ENCODE measurements at places on chromosomes 5 and 9.

DNA sequence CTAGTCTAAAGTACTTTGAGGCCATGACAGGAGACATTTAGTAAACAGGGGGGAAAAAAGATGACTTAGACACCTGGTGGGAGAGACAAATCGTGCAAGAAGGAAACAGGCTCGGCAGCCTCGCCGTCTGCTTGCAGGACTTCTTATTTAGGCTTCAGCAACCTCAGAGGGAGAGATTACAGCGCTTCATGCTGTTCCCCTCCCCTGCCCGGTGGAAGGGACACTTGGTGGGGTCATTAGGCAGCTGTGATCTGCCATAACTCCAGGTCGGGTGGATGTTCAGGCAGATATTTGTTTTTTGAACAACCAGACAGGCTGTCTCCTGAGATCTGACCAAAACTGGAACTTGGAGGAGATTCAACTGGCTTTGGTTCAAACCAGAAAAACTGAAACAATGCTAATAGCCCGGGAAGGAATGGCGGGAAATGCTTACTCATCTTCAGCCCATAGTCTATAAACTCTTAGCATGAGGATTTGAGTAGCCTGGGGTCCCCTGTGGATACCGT is 38.1 kb upstream of the CD180 start:
- peak; percentile 57 for DNase-seq

GRCh38 chr5:52999344-52999949 is 10.3 kb downstream of the ITGA2 start:
- DNase-seq: no peak

GRCh38 chr5:93578813-93579691 is 2.0 kb downstream of the NR2F1-AS1 start:
- no peak for DNase-seq

DNA sequence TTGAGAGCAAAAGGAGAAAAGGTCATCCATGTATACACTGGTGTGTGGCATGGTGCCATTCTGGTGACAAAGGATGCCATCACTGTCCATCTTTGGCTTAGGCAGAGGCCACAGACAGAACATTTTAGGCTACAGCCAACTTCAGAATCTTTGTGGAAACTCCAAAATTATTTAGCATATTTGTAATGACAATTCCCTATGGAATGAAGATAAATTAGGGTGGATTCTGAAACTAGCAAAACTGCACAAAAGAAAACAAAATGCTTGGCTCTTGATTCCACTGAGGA is 92.5 kb downstream of the FBXW11 start:
- no peak for DNase-seq

DNA sequence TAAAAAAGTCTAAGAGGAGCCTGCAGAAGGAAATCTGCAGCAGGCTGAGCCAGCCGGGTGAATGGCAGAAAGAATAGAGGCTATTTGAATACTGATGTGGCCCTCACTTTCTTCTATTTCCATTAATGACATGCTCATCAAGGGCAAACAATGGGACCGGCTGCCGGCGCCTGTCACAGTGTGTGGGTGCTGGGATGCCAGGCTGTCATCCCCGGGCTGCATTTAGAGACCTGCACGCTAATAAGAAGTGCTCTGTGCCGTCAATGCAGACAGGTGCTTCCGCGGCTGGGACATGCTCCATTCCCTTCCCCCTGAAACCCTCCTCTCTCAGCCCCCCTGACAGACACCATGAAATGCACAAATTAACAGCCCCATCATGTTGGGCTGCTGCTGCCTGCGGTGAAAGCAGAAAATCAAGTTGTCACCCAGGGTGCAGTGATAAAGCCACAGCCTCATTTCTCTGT is 217.7 kb upstream of the TBCA start:
- DNase-seq: no peak

DNA sequence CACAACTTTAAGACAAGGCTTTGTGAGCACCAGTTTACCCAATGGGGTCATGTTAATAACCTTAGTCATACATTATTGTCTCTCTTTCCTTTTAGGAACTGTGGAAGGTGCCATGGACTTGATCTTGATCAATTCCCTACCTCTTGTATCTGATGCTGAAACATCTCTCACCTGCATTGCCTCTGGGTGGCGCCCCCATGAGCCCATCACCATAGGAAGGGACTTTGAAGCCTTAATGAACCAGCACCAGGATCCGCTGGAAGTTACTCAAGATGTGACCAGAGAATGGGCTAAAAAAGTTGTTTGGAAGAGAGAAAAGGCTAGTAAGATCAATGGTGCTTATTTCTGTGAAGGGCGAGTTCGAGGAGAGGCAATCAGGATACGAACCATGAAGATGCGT is 48.7 kb downstream of the TEK start:
- DNase-seq: no peak

DNA sequence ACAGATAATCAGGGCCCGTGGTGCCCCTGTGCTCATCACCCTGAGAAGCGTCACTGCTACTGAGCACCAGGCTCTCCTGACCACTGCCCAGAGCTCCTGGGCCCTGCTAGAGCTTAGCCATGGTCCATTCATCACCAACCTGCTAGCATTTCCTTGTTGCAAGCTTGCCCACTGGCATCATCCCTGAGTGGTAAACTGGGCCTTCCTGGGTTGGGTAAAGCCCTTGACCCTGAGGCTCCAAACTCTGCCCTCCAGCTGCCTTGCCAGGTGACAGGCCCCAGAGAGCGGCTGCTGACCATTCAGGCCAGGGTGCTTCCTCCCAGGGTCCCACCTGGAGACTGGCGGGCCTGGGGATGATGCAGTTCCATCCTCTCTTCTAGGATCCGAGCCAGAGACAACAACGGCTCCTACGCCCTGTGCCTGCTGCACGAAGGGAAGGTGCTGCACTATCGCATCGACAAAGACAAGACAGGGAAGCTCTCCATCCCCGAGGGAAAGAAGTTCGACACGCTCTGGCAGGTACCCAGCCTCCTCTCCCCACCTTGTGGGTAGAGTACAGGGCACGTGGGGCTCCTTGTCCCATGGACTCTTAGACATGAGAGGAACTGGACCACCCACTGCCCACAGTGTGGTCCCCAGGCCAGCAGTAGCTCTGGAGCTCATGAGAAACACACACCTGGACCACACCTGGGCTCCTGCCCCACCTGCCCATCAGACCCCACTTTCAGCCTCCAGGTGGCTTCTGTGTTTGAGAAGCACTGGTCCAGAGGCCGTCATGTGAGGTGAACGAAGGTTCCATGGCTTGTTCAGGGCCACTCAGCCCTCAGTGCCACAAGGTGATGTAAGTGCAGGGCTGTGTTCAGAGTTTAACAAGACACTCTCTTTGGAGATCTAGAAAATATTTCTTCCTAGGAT is 60.5 kb downstream of the SYK start:
- DNase-seq: no peak

GRCh38 chr9:93089024-93089423 is 7.0 kb upstream of the CARD19 start:
- DNase-seq: no peak

DNA sequence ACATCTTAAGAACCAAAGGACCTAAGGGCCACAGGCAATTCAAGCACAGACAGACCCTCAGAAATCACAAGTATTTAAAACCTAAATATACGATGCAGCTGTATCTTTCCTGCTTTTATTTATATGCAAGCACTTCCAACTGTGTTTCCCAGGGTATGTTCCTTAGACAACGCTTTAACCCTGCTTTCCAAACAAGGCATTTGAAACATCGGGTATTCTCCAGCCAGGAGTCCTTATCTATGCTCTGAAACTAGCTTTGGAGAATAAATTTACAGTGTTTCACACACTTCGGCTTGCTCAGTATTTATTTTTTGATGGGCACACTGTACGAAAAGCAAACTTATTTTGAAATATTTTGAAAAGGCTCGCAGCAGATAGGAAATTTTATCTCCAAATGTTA is 13.5 kb downstream of the NR6A1 start:
- no peak for DNase-seq

GRCh38 chr5:152439791-152440190 is 34.7 kb upstream of the NMUR2 start:
- DNase-seq: no peak

DNA sequence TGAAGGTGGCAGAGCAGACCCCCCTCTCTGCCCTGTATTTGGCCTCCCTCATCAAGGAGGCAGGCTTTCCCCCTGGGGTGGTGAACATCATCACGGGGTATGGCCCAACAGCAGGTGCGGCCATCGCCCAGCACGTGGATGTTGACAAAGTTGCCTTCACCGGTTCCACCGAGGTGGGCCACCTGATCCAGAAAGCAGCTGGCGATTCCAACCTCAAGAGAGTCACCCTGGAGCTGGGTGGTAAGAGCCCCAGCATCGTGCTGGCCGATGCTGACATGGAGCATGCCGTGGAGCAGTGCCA is 3.8 kb downstream of the ALDH1B1 start:
- DNase-seq: no peak

DNA sequence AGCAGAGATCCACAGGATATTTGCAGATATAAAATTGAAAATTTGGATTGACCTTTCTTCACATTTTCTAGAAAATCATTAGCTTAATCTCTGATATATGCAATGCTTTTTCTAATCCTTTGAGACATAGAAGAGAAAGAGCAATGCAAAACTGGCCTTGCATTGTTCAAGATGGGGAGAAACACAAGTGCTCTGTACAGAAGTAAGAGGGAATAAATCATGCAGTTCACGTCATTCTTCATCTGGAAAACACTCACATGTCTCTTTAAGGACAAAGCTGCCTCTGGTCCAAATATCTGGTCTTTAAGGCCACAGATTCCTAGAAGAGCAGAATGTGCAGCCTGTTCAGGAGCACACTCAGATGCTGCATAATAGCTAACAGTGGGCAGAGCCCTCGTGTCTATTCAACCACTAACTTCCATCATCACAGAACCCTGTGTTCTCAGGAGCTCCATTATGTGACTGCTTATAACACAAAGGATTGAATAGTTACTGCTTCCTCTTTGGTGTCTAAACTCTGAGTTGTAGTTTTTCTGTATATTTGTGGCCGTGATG is 277.5 kb downstream of the PLK2 start:
- DNase-seq: no peak

- DNase-seq: no peak
Measured at GRCh38 chr5:165152058-165152457, 1646.6 kb downstream of the MAT2B start.

GRCh38 chr5:91383956-91384300 is 811 bp upstream of the ARRDC3 start:
- no peak for DNase-seq
